ENCODE measurements at places on chromosomes 13 and 19.

- H3K4me1 ChIP-seq = no peaks in the 10 kb centered on the region
- peaks cover 35% of the 10 kb centered on the region for H3K27me3 ChIP-seq
- DNase-seq = no peak
- H3K4me3 ChIP-seq = no peak overlapping the region
- no peak overlapping the region for H3K27ac ChIP-seq
- no peaks in the 10 kb centered on the region for H3K36me3 ChIP-seq
Observed at GRCh38 chr13:91405240-91405639, 6.8 kb downstream of the GPC5 start.

DNA sequence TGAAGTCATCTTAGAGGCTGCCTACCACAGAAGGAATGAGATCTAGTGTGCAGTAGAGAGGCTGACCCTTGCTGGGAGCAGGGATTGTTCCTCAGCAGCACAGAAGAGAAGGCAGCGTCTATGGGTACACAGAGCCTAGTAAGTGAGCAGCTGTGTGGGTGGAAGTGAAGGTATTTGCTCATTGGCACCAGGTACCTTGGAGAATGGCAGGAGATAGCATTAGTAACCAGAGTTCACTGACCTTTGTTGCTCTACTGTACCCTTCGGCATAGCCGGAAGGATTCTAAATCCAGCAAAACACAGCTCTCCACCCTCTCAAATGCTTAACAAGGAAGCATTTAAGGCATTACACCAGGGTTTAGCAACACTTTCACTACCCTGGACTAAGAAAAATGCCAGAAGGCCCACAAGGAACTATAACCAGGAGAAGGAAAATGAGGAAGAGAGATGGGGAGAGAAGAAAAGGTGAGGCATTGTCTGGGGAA, 12.3 kb downstream of the SOX21 start:
- H3K4me3 ChIP-seq = no peak overlapping the region
- H3K36me3 ChIP-seq = no peaks in the 10 kb centered on the region
- H3K4me1 ChIP-seq = no peaks in the 10 kb centered on the region
- peaks cover 27% of the 10 kb centered on the region for H3K27me3 ChIP-seq
- H3K27ac ChIP-seq = no peak overlapping the region
- no peak for DNase-seq

- H3K4me3 ChIP-seq = no peak overlapping the region
- H3K27ac ChIP-seq = no peak overlapping the region
- peaks cover 18% of the 10 kb centered on the region for H3K4me1 ChIP-seq
- H3K36me3 ChIP-seq = peaks cover 5% of the 10 kb centered on the region
- DNase-seq = no peak
Observed at GRCh38 chr19:3622224-3622623, 4.4 kb downstream of the CACTIN start.

- H3K36me3 ChIP-seq = no peaks in the 10 kb centered on the region
- H3K27me3 ChIP-seq = no peaks in the 10 kb centered on the region
- DNase-seq = peak; percentile 51
- H3K27ac ChIP-seq = 0 out of 2 replicates have a peak overlapping the region, but pooled peaks have one; percentile 2
Observed at GRCh38 chr19:4678881-4679790, 9.0 kb upstream of the MYDGF start.

DNA sequence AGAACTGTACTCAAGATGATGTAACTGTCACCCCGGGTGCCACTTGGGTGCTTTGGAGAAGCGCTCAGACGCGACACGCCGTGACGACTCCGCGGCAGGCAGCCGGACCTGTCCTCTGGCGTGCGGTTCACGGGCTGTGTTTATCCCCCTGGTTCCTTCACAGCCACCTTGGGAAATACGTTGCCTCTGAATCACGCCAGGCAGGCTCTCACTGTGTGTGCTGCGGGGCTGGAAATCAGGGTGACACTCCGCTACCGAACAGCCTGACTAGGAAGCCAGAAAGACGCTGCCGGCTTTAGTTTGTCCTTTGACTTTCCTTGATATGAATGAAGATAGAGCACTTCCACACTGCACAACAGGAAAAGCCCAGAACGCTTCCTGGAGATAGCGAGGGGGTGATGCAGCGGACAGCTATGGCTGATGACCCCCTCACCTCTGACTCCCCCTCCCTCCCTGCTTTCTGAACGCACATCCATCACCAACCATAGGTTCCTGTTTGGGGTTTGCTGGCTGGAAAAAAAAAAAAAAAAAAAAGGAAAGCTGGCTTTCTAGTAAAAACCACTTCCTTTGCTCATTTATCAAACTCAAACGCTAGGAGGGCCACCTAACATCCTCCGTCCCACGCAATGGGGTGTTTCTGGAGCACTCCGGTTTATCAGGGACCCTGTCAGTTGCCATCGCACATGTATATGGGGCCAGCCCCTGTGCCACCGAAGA, 3.7 kb upstream of the GP6 start:
- no peak overlapping the region for H3K27ac ChIP-seq
- H3K27me3 ChIP-seq = no peaks in the 10 kb centered on the region
- H3K4me1 ChIP-seq = no peaks in the 10 kb centered on the region
- H3K4me3 ChIP-seq = no peak overlapping the region
- H3K36me3 ChIP-seq = peaks cover 18% of the 10 kb centered on the region

GRCh38 chr19:28074773-28075172, 1138.2 kb downstream of the UQCRFS1 start:
- DNase-seq = no peak
- H3K4me1 ChIP-seq = no peaks in the 10 kb centered on the region
- H3K27me3 ChIP-seq = no peaks in the 10 kb centered on the region

GRCh38 chr13:87311165-87311564, 360.0 kb upstream of the SLITRK5 start:
- H3K4me1 ChIP-seq = no peaks in the 10 kb centered on the region
- H3K27me3 ChIP-seq = no peaks in the 10 kb centered on the region
- no peak overlapping the region for H3K4me3 ChIP-seq
- no peak overlapping the region for H3K27ac ChIP-seq
- DNase-seq = no peak

DNA sequence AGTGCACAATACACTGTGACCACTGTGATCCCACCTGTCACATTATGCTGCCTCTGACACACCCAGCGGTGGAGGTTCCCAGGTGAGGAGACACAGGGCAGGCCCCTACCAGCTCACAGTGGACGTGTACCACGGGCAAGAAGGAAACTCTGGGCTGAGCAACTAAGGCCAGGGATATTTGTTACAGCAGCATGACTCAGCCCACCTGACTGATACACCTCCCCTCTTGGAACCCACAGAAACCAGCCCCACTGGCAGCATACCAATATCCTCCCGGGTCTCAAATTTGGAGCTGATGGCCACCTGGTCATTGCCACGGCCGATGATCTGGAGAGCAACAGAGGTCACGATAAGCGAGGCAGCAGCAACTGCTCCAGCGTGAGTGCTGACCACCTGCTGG, 14.9 kb downstream of the KLC3 start:
- no peak overlapping the region for H3K4me3 ChIP-seq
- no peak for DNase-seq
- H3K36me3 ChIP-seq = peaks cover 39% of the 10 kb centered on the region

- H3K36me3 ChIP-seq = no peaks in the 10 kb centered on the region
- peak within 1 kb of the TSS; percentile 70 for H3K4me3 ChIP-seq
- H3K27ac ChIP-seq = peak within 1 kb of the TSS; percentile 86
- no peak for DNase-seq
Observed at GRCh38 chr19:8610041-8610935, at the start of gene ADAMTS10. Gene ADAMTS10, minus strand, starts transcription at chr19:8610715. Its CDS starts 5,005 bp downstream, at chr19:8605710.

DNA sequence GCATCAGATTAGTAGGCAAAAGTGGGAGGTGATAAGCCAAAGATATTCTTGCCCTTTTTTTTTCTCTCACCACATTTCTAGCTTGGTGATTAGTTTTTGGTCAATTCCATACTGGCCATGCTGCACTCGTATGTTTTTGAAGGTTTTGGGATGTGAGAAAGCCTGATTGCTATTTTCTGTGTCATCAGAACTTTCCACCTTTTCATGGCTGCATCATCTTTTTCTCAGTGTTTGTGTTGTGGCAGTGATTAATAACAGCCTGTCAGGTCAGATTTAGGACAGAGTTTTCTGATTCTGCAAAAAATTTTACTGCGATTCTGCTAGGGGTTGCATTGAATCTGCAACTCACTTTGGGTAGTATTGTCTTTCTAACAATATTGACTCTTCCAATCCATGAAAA, 32.9 kb downstream of the PSG1 start:
- no peak for DNase-seq
- peaks cover 6% of the 10 kb centered on the region for H3K4me1 ChIP-seq
- H3K4me3 ChIP-seq = no peak overlapping the region
- no peaks in the 10 kb centered on the region for H3K27me3 ChIP-seq
- H3K36me3 ChIP-seq = no peaks in the 10 kb centered on the region

GRCh38 chr13:30366088-30366487, 56.2 kb upstream of the UBE2L5 start:
- H3K27me3 ChIP-seq = no peaks in the 10 kb centered on the region
- no peak for DNase-seq
- H3K4me1 ChIP-seq = peaks cover 6% of the 10 kb centered on the region
- no peak overlapping the region for H3K27ac ChIP-seq
- no peak overlapping the region for H3K4me3 ChIP-seq

GRCh38 chr13:45615501-45616101, at the start of gene ERICH6B:
Gene ERICH6B, minus strand, starts transcription at chr13:45615739. Its CDS starts 18,734 bp downstream, at chr13:45597005.
- H3K27ac ChIP-seq = no peak within 1 kb of the TSS
- no peak for DNase-seq
- peaks cover 76% of the 10 kb centered on the region for H3K27me3 ChIP-seq
- H3K4me3 ChIP-seq = no peak within 1 kb of the TSS
- no peaks in the 10 kb centered on the region for H3K36me3 ChIP-seq

- no peaks in the 10 kb centered on the region for H3K4me1 ChIP-seq
- peaks cover 15% of the 10 kb centered on the region for H3K36me3 ChIP-seq
- no peak for DNase-seq
- no peak overlapping the region for H3K27ac ChIP-seq
- no peaks in the 10 kb centered on the region for H3K27me3 ChIP-seq
- H3K4me3 ChIP-seq = no peak overlapping the region
Observed at GRCh38 chr19:10452726-10453618, 32.6 kb downstream of the PDE4A start.

DNA sequence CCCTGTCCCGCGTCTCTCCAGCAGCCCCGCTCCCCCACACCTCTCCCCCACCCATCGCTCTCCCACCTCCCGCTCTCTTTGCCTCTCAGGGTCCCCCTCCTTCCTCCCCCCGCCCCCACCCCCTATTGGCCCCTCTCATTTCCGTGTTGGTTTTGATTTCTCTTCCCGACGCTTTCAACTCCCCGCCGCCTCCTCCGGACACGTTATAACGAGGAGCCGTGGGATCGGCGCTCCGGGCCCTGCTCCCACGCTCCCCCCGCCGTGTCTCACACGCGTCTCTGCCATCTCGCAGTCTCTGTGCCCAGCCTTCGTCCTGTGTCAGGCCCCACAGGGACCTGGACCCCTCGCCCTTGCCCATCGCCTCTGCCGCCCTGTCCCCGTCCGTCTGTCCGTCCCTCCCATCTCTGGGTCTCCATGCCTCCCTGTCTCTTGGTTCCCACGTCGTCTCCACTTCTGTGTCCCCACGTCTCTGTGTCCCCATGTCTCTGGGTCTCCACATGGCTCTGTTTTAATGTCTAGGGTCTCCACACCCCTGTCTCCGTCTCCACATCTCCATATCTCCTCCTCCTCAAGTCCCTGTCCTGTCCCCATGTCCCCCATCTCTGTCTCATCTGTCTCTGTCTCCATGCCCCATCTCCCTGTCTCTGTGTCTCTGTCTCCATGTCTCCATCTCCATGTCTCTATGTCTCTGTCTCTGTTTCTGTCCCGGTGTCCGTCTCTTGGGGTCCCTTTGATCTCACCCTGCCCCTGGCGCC, 13.1 kb downstream of the ERFL start:
- H3K4me1 ChIP-seq = no peaks in the 10 kb centered on the region
- H3K36me3 ChIP-seq = no peaks in the 10 kb centered on the region
- no peaks in the 10 kb centered on the region for H3K27me3 ChIP-seq
- no peak overlapping the region for H3K27ac ChIP-seq

DNA sequence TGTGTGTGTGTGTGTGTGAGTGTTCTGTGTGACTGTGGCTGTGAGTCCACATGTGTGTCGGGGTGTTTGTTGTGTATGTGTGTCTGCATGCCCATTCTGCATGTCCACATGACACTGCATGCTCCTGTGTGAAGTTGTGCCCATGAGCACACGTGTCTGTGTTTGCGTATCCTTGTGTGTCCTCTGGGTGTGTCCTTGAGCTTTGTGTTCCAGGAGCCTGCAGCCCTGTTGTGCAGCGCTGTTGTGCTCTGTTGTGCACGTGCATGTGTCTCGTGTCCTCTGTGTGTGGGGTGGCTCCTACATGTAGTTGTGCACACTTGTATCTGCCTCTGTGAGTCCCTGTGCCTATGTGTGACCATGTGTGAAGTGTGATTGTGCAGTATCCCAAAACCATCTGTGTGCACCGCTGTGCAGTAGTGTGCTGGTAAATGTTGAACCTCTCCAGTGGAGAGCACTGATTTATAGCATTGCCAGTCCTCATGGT, 2.2 kb upstream of the ARHGEF18 start:
- no peaks in the 10 kb centered on the region for H3K27me3 ChIP-seq
- H3K4me3 ChIP-seq = no peak overlapping the region
- no peak overlapping the region for H3K27ac ChIP-seq
- DNase-seq = no peak

All from HCT116 (cell line).